T-cell (primary cell): ENCODE measurements at places on chromosomes 7 and 10.

GRCh38 chr7:44292876-44293560 is 32.4 kb downstream of the CAMK2B start:
- no peak for DNase-seq

DNA sequence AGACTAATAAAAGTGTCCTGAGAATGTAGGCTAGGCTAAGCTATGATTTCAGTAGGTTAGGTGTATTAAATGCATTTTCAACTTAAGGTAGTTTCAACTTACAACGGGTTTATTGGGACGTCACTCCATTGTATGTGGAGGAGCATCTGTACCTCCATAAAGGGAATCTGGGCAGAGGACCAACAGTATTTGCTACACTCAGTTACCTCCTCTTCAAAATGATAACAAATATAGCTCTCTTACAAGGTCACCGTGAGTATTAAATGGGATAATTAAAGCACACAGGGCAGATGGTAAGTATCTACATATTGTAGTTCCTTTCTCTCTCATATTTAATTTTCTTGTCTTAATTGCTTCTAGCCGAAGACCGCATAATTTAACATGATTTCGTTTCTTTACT is 59.0 kb upstream of the FGL2 start:
- no peak for DNase-seq

DNA sequence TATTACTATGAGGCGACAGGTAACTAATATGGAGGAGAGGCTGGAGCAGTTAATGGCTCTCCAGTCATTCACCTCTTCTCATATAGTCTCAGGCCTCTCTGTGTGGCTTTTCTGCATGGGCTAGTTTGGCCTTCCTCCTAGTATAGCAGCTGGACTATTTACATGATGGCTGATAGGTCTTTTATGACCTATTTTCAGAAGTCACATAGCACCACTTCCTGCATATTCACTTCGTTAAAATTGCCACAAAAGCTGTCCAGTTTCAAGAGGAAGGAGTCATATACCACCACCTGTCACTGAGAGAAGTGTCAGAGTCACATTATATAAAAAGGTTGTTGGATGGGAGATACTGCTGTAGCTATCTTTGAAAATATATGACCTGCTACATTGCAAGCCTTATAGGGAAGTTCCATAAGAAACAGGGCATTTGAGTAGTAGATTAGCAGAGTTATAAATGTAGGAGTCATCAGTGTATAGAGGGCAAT is 8.0 kb upstream of the DMTF1 start:
- DNase-seq: no peak

- no peak for DNase-seq
These were observed 33.4 kb downstream of the PPP1R17 start for GRCh38 chr7:31720366-31720765.

GRCh38 chr7:80830010-80830409 is 88.8 kb downstream of the SEMA3C start:
- no peak for DNase-seq

DNA sequence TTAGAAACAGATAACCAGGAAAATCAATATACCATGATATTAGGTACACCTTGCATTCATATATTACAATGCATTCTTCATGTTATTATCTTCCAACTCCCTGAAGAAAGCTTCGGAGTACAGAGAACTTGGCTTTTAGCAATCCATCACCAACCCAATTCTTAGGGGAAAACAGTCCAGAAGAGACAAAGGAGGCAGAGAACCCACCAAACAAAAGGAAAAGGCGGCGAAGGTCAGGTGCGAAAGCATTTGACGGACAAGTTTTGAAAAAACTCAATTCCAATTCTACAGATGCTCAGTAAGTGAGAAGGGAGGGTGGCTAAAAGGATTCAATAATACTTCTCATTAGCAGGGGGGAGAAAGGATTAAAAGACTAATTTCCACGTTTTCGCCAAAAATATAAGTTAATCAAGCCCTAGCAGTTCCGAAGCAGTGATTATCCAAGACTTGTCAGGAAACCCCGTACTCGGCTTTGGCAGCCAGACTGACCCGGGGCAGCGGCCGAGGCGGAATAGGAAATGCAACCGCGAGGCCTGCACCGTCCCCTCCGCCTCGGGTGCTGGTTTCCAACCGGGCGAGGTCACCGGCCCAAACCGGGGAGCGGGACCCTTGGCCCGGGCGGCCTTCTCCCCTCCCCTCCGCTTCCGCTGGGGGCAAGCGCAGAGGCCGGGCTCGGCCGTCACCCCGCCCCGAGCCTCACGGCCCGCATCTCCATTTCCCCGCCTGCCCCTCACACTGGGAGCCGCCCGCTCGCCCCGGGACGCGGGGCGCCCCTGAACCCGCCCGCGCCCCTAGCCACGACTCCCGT is 747 bp downstream of the GDI2 start:
- no peak for DNase-seq

DNA sequence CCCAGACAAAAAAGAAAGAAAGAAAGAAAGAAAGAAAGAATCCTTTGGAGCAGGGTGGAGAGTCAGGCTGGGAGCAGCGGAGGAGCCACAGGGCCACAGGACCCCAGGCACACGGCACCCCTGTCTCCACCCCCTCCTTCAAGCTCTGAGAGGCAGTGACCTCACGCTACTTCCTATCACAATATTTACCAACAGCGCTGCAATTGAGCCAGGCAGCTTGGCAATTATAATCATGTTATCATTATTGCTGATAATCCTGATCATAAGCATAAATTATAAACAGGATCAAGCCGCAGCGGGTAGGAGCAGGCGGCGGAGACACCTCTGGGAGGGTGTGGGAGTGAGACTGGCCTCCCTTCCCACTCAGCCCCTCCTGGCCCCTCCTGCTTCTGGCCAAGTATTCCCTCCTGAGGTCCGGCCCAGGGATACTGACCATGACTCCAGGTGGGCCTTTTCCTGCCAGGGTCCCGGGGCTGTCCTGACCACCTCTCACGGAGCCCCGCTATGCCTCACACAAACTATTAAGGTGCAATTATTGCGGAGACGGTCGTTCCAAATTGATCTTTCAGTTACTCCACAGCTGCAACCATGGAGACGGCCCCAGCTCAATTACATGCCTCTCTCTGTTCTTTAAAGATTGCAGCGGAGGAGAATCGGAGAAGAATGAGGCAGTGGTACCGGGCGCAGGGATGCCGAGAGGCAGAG is 10.0 kb upstream of the GTF2IRD1 start:
- no peak for DNase-seq

- no peak for DNase-seq
These were observed 9.8 kb downstream of the CEP41 start for GRCh38 chr7:130430841-130431666.

GRCh38 chr7:29087840-29088170 is 58.5 kb downstream of the CPVL start:
- no peak for DNase-seq

- DNase-seq: no peak
These were observed 590.4 kb upstream of the PFKP start for GRCh38 chr10:2476812-2477553.

GRCh38 chr7:17029150-17029549 is 147.4 kb upstream of the AGR3 start:
- no peak for DNase-seq

- no peak for DNase-seq
These were observed 43.6 kb upstream of the TNPO3 start for GRCh38 chr7:129098409-129099084.

DNA sequence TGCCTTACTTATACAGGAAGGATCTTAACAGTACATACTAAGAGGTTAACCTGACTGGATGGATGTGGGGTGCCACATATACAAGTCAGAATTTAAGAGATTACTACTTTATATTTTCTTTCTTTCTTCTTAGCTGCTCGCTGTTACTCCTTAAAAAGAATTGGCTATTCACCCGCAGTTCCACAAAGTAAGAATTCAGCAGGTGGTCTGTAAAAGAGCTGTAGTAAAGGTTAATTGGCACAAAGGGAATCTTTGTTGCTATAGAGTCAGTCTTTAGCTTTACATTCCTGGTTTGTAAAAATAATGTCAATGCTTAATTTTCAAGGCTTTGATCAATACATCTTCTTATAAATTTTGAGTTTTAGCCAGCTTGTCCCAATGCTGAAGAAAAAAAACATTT is 43.2 kb downstream of the RALA start:
- DNase-seq: no peak

DNA sequence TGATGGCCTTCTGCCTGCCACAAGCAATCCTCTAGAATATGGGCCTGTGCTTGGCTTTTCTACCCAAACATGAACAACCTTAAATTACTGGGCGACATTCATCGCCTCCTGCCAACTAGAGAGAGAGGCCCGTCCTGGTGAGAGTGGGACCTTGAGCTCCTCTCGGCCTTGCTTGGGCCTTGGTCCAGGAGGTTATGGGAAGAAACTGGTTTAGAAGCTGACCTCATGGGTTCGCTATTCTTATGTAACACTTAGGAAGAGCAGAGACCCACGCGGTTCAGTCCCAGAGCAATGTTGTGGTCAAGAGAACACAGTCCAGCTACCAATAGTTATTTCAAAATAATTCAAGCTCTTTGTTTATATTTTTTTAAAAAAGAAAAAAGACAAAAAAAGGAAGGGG is 176.3 kb upstream of the ZNF32 start:
- DNase-seq: no peak

GRCh38 chr7:64888561-64888900 is 14.5 kb upstream of the ZNF273 start:
- DNase-seq: no peak
